Left renal cortex interstitium (tissue), 4 donors: ENCODE measurements at places on chromosomes 6 and 20.

DNA sequence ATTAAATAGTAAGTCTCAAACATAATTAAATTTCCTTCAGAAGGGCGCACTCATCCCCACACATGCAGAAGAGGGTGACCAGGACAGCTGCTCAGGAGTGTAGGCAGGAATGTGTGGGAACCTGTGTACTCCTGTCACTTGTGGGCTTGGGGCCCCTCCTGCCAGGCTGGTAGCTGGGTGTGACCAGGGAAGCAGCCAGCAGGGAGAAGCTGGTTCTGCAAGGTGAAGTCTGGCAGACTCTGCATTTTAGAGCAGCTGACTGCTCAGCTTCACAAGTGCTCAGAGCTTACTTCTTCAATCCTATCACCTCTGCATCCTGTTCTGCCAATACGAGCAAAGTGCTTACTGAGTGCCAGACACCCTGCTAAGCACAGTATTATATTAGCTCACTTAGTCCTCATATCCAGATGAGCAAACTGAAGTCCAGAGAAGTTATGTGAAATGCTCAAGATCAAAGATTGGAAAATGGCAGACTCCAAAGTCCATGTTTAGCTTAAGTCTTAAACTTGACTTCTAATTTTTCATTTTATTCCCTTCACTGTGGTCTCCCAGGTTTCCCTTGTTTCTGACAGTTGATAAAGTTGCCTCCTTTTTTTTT lies 27.9 kb downstream of the ELMO2 start:
- no peak for DNase-seq

DNA sequence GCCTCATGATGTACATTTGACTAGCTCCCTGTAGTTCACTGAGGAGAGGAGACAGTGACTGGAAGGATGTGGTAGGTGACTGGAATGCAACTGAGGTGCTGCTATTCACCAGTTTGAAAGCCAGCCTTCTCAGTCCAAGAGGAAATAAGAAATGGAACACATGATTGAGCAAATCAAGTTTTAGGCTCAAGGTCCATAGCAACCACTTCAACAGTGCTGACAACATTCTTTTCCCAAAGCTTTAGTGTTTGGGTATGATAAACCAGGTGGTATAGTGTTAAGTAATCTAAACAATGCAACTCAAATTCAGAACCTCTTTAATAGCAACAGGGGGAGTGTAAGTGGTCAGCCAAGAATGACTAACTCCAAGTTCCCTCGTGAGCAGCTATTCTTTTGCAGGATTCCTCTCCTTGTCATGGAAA lies 9.2 kb downstream of the ZHX3 start:
- DNase-seq = no peak

DNA sequence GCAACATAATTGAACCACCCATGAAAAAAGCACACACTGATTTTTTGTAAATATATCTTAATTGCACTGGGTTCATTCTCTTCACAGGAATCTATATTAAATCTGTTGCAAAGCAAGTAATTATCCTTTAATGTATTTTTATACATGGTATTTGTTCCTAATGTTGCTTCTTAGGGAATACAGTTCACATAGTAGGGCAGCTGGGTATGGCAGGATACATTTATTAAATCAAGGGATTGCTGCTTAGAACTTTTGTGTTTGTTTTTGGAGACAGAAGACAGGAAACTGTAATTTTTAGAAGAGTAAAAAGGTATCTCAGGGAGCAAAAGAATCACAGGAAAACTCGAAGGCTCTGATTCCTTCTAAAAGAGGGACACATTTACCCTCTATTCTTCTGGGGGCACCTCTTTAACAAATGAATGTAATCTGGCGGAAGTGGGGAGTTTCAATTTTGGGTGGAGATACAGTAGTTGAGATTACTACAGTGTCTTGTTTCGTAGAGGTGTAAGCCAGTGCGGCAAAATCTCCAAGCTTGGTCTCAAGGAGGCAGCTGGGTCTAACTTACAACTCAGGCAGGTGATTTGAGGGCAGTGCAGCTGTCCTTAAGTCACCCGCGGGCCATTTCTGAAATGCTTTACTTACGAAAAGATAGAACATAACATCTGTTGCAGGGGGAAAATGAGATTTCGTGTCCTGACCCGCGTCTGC lies 812 bp upstream of the SMIM13 start:
- DNase-seq = no peak

- no peak for DNase-seq
These were observed 32.3 kb upstream of the CTNNBL1 start for GRCh38 chr20:37661519-37661918.
